ENCODE measurements at places on chromosomes 11 and 22. TPM values are rescaled to one million over a fixed set of nuclear protein-coding genes. Genes with fewer than 3 reads are reported as not detected.
A peak's percentile ranks its signal among the peaks of the same experiment; 100 is the strongest.

The ATXN10 gene
- 55.7 TPM for total RNA-seq

The MRPL40 gene
- total RNA-seq: 11.1 TPM

The FBLN1 gene
- total RNA-seq: 0.34 TPM

The NNMT gene
- not detected for total RNA-seq

The MMP8 gene
- not detected for total RNA-seq

The IFITM1 gene
- total RNA-seq: 363 TPM

The FREY1 gene
- 3.1 TPM for total RNA-seq

The CYB5R2 gene
- total RNA-seq: not detected

The C22orf42 gene
- total RNA-seq: not detected

GRCh38 chr22:43434275-43434927 is 22.6 kb downstream of the MPPED1 start:
- DNase-seq: no peak

GRCh38 chr11:13423372-13423771 is 39.6 kb downstream of the BTBD10 start:
- no peak for DNase-seq

GRCh38 chr11:45960387-45961095 is 38.1 kb downstream of the LARGE2 start:
- no peak for DNase-seq

DNA sequence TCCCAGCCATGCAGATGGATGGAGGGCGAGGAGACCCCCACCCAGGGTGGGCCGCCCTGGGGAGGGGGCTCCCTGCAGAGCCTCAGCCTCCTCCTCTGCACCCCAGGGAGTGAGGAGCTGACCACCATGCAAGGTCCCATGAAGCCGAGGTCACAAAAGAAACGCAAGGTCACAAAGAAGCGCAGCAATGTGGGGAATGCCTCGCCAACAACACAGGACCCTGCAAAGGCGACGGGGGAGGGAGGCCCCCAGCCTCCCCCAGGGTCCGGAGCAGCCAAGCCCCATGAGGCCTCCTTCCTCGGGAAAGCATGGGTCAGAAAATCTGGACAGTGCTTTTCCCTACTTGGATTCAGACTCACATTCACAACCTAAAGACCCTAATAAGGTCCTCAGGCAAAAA is 191.5 kb downstream of the BRD1 start:
- no peak for DNase-seq

DNA sequence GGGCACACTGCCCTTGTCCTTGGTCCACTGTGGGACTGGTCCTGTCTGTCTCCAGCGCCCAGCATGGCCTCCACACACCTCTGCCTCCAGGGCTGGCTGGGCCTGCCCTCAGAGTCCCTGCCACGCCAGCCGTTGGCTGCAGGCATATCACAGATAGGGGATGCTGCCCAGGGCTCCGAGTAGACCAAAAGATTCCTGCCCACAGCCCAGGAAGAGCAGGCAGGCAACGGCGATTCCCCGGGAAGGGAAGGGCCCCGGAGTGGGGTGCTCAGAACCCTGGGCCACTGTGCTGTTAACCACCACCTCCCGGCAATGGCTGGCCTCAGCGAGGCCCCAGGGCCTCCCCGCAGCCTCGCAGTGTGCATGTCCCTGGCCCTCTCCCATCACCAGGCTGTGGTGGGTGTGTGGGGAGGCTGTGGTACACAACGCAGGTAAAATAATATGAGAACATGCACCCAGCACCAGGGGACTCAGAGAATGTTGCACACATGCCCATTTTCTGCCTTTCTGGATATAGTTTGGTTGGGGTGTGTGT is 2.2 kb downstream of the IFITM5 start:
- peak; percentile 4 for DNase-seq

GRCh38 chr11:127506647-127507046 is 506.1 kb upstream of the KIRREL3 start:
- DNase-seq: no peak

- DNase-seq: no peak
Observed at GRCh38 chr11:66014804-66015453, 3.1 kb downstream of the CST6 start.

DNA sequence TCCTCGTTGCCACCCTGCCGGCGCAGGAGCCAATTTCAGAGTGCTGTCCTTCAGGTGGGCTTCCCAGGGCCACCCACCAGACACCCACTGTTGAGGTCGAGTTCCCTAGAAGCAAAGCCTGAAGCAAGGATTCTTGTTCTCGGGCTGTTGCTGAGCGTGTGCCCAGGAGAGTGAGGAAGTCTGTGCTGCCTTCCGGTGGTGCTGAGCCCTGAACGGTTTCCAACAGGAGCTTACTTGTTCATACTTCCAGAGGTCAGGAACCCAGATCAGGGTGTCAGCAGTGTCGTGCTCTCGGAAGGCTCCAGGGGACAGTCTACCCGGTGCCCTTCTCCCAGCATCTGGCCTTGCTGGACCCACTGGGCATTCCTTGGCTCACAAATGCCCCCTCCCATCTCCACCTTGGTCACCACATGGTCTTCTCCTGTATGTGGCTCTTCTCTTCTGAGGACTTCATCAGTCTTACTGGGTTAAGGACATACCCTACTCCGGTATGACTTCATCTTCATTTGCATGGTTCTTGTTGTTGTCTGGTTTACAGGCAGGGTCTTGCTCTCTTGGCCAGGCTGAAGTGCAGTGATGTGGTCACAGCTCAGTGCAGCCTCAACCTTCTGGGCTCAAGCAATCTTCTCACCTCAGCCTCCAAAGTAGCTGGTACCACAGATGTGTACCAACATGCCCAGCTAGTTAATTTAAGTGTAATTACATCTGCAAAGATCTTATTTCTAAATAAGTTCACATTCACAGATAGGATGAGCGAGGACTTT is 11.2 kb downstream of the SLC25A1 start:
- no peak for DNase-seq

DNA sequence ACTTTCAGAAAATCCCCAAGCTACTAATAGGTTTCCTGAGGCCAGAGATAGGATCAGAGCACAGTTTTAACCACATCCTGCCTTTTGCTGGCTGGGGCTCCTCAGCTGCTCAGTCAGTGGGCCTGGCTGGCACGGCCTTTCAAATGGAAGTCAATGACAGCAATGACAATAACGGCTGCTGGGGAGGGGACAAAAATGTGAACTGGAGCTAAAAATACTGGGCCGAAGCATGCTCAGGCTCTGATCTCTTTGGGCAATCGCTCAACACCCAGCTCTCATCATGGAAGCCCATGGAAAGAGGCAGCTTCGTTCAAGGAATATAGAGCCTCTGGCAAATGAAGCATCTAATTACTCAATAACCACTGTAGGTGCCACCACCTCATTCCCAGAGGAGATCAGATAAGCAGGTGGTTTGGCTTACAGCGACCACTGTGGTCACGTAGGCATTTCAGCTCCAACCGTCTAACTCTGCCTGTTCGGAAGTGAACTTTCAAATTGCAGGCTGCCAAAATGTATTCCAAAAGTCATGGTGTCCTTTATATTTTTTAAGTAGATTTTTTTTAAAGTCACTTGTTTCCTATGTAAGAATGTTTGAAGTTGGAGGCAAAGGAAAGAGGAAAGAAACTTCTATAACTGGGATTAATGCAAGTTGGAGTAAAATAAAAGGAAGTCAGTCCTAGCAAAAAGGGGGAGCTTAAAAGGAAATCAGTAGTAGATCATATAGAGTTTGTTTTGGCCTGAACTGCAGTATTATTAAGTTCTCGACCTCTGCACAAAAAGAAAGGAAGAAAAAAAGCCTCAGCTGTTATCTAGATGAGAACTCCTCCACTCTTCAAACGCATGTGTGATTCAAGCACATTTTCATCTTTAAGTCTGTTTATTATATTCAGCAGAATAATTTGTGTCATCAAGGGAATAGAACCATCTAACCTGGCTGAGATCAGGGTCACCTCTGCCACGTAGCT is 14.1 kb downstream of the WT1 start:
- no peak for DNase-seq

DNA sequence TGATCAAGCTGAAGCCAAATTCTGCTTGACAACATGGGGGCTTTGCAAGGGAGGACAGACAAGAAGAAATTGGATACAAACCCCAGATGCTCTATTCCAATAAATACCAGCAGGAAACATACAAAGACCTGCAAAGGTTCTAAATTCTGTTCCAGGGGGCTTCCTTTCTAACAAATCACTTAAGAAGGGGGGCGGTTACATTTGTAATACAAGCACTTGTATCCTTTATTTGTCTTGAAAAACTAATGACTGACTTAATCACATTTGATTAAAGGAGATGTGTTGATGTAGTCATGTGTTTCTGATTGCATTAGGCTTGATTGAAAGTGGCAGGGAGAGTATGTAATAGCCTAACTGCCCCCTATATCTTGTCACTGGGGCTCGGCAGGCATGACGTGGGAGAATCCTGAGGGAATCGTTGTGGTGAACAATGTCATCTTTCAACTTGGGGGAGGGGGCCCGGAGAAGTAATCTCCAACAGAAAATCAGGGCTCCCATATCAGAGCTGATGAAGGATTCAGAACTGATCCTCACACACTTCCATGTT is 361.7 kb downstream of the INSC start:
- no peak for DNase-seq

GRCh38 chr11:12723421-12724300 is 49.4 kb downstream of the TEAD1 start:
- no peak for DNase-seq

GRCh38 chr11:5007561-5007960 is 12.9 kb downstream of the OR51L1 start:
- DNase-seq: no peak

GRCh38 chr11:45431046-45432018 is 145.2 kb upstream of the SYT13 start:
- DNase-seq: no peak

DNA sequence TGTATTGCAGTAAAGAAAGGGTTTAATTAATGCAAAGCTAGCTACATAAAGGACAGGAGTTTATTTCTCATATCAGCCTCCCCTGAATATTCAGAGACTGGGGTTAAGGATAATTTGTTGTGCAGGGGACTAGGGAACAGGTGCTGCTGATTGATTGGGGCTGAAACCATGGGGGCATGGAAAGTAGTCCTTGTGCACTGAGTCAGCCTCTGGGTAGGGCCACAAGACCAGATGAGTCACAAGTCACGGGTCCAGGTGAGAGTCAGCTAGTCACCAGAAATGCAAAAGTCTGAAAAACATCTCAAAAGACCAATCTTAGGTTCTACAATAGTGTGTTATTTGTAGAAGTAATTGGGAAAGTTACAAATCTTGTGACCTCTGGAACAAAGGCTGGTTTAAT is 32.9 kb upstream of the SYT13 start:
- DNase-seq: no peak

DNA sequence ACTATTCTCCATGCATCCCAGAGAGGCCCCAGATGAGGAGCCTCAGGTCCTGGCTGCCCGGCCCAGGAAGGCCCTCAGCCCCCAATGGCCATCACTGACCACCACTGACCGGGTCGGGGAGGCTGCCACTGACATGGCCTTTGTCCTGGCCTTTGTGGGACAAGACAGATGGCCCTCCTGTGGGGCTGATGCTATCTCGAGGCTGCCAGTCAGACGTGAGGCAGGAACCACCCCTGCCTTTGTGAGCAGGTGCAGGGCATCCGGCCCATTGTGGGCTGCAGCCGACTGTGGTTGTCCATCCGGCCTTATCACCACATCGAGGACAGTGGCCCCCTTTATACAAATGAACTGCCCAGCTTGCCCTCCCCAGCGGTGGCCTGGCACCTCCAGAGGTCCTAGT is 5.5 kb downstream of the GP1BB start:
- no peak for DNase-seq

DNA sequence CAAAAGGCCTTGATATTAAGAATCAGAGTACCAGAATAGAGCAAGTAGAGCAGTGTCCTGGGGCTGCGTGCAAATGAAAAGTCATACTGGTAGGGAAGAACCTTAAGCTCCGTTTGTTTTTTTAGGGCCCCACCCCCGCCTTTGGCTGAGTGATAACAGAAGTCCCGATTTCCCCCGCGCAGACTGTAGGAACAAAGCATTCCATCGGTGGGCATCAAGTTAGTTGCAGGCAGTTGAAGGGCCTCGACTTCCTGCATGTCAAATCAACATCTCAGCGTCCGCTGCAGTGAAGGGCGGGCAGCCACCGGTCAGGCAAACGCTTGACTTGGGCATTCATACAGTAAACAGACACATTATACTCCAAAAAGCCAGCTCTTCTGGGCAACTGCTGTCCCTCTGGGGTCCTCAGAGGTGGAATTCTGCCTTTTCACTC is 11.7 kb downstream of the LRP4 start:
- DNase-seq: no peak

- DNase-seq: no peak
Observed at GRCh38 chr22:45413013-45413367, 409 bp downstream of the SMC1B start.

- DNase-seq: no peak
Observed at GRCh38 chr11:120658071-120658423, 146.5 kb downstream of the GRIK4 start.

GRCh38 chr11:94423507-94423906 is 22.3 kb upstream of the GPR83 start:
- DNase-seq: no peak

DNA sequence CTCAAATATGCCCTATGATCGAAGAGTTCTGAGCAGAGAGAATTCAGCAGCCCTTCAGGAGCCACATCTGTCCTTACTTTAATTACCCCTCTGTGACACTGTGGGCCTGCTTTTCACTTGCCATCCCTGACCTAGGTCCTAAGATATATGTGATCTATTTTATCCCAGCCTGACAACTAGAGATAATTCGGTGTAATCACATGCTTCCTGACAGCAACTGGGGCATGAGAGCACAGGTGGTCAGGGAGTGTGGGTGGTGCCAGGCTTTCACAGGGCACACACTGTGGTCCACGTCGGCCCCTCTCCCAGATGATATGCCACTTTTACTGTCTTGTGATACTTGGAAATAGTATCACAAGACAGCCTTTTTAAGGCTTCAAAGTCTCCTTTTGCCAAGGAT is 3.9 kb downstream of the TUBA8 start:
- no peak for DNase-seq

DNA sequence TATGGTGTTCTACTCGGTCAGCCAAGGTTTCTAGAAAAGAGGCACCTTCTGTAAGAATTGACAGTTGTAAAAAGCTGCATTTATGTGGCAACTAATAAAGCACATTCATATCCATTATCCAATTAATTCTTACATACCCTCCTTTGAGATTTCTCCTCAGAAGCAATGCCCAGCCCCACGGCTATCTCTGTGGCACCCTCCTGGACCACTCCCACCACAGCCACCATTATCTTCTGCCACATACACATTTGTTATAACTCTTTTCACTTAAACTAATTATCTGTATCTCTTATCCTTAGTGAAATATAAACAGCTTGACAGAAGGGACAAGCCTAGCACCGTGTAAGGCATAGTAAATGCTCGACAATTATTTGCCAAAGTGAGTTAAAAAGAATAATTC is 48.5 kb downstream of the PAK1 start:
- no peak for DNase-seq

GRCh38 chr11:65861533-65862183 is 1.4 kb downstream of the MUS81 start:
- DNase-seq: no peak

GRCh38 chr22:23675502-23676415 is 15.1 kb upstream of the RGL4 start:
- no peak for DNase-seq

GRCh38 chr22:43038325-43038724 is 23.4 kb upstream of the PACSIN2 start:
- DNase-seq: no peak

All from T-helper 17 cell (primary cell).